ENCODE measurements at places on chromosomes 6 and 20. TPM values are rescaled to one million over a fixed set of nuclear protein-coding genes. Genes with fewer than 3 reads are reported as not detected.

The FAM50B gene
- total RNA-seq, result 14.4 TPM

The FAM229B gene
- 3.4 TPM for total RNA-seq

The WFDC12 gene
- not detected for total RNA-seq

The DEFB132 gene
- total RNA-seq, result not detected

The SPEF1 gene
- total RNA-seq, result not detected

The SLC22A2 gene
- total RNA-seq, result not detected

The MYCT1 gene
- not detected for total RNA-seq

The LAMA2 gene
- 0.53 TPM for total RNA-seq

The COMMD7 gene
- 62.6 TPM for total RNA-seq

The PNLDC1 gene
- 0.25 TPM for total RNA-seq

The RGL2 gene
- total RNA-seq, result 45.1 TPM

The EYA2 gene
- 0.28 TPM for total RNA-seq

The IPCEF1 gene
- 13.8 TPM for total RNA-seq

The NCOA5 gene
- total RNA-seq, result 26.3 TPM

The HLA-E gene
- 767 TPM for total RNA-seq

The PRSS35 gene
- not detected for total RNA-seq

The MUCL3 gene
- total RNA-seq, result not detected

The NKAIN4 gene
- not detected for total RNA-seq

The LKAAEAR1 gene
- total RNA-seq, result 0.38 TPM

The AURKA gene
- total RNA-seq, result 95.4 TPM

The TUBB2B gene
- total RNA-seq, result not detected

The TREM1 gene
- not detected for total RNA-seq
